Astrocyte (in vitro differentiated cells and primary cell): ENCODE measurements at places on chromosomes 2 and 18. TPM values are rescaled to one million over a fixed set of nuclear protein-coding genes. Genes with fewer than 3 reads are reported as not detected.

Gene CRYGD
- not detected in 2 replicates for total RNA-seq

Gene PRSS56
- total RNA-seq = not detected in 2 replicates

GRCh38 chr2:137252934-137253333, 487.6 kb downstream of the THSD7B start:
- H3K27ac ChIP-seq = no peak overlapping the region
- peak; percentile 57 for DNase-seq
- H3K4me3 ChIP-seq = no peak overlapping the region
- no peaks in the 10 kb centered on the region for H3K36me3 ChIP-seq

GRCh38 chr2:149167001-149167780, 128.7 kb downstream of the LYPD6B start:
- no peak for DNase-seq
- H3K4me1 ChIP-seq = no peaks in the 10 kb centered on the region
- H3K36me3 ChIP-seq = no peaks in the 10 kb centered on the region
- peaks cover 2% of the 10 kb centered on the region for H3K27me3 ChIP-seq
- H3K4me3 ChIP-seq = no peak overlapping the region

DNA sequence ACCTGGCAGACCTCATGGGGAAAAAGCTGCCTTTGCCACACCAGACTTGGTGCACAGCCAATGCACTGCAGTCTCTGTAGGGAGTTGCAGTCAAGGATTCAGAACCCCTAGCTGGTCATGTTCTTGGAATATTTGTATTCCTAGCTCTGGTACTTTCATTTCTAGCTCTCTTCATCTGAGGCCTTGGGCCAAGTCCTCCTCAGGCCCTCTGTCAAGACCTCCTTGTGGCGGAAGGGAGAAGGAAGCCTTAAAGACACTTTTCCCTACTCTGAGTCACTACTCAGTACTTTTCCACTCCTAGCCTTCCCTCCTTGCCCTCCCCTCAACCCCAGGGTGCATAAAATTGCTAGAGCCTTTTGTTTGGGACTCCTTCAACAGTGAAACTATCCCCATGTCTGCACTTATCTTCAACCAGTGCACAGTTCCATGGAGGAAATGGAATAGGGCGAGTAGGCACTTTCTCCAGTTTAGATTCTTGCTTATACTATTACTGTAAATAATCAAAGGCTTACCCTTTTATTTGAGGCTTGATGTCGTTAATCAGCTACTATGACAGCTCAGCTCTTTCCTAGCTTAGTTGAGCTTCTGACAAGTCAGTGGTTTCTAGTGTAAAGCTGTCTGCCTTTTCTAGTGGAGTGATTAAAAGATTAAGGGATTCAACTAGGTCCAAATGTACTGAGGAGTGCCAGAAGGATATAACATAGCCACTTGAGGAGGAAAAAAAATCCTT, 15.8 kb downstream of the M1AP start:
- no peaks in the 10 kb centered on the region for H3K4me1 ChIP-seq
- no peak for DNase-seq
- peaks cover 4% of the 10 kb centered on the region for H3K27me3 ChIP-seq

GRCh38 chr18:35971661-35972196, 750 bp upstream of the RMP24 start:
- H3K4me3 ChIP-seq = peak overlapping the region; percentile 99
- peaks cover 13% of the 10 kb centered on the region for H3K4me1 ChIP-seq
- peak overlapping the region; percentile 79 for H3K27ac ChIP-seq
- peaks cover 19% of the 10 kb centered on the region for H3K36me3 ChIP-seq
- no peaks in the 10 kb centered on the region for H3K27me3 ChIP-seq

- peak; percentile 46 for DNase-seq
- peaks cover 21% of the 10 kb centered on the region for H3K4me1 ChIP-seq
- no peaks in the 10 kb centered on the region for H3K36me3 ChIP-seq
Measured at GRCh38 chr2:23649819-23650218, 264.8 kb downstream of the KLHL29 start.

GRCh38 chr18:6210349-6211173, 204.2 kb downstream of the L3MBTL4 start:
- DNase-seq = no peak
- no peaks in the 10 kb centered on the region for H3K36me3 ChIP-seq
- no peak overlapping the region for H3K4me3 ChIP-seq

GRCh38 chr18:80210312-80211083, 36.8 kb downstream of the PARD6G start:
- DNase-seq = no peak
- H3K4me3 ChIP-seq = no peak overlapping the region
- no peaks in the 10 kb centered on the region for H3K27me3 ChIP-seq
- no peaks in the 10 kb centered on the region for H3K36me3 ChIP-seq
- no peaks in the 10 kb centered on the region for H3K4me1 ChIP-seq
- H3K27ac ChIP-seq = no peak overlapping the region

DNA sequence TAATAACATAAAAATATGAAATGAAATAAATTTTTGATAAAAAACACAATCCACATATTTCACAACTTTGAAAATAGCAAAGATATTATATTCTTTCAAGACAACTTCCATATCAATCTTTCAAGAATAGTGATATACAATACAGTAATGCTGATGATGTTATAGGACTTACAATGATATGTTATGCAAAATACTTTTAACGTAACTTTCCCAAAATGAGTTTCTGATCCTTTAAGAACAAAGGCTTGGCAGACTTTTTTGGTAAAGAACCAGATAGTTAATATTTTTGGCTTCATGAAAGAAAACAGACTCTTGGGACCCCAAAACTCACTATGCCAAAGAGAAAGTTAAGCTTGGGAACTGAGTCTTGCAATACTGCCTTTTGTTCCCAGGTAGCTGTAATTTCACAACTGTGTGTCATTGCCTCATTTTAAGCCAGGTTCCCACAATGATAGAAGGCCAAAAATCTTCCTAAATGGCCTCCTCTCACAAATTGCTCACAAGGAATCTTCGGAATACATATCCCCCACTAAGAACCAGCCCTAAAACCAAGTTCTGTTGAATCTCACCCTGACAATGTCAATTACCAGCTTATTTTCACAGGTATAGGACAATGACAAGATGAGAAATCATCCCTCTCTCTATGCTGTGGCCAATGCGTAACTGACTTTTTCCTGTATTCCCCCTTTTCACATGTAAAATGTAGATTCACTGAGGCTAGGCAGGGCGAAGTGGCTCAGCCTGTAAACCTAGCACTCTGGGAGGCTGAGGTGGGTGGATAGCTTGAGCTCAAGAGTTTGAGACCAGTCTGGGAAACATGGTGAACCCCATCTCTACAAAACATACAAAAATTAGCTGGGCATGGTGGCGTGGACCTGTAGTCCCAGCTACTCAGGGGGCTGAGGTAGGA, 54.8 kb upstream of the STRN start:
- H3K36me3 ChIP-seq = peaks cover 16% of the 10 kb centered on the region
- no peaks in the 10 kb centered on the region for H3K27me3 ChIP-seq
- peak overlapping the region; percentile 72 for H3K27ac ChIP-seq
- H3K4me3 ChIP-seq = no peak overlapping the region
- peaks cover 13% of the 10 kb centered on the region for H3K4me1 ChIP-seq
- DNase-seq = peak; percentile 6

- H3K4me1 ChIP-seq = peaks cover 40% of the 10 kb centered on the region
- H3K36me3 ChIP-seq = no peaks in the 10 kb centered on the region
- H3K27ac ChIP-seq = peak overlapping the region; percentile 89
- no peak overlapping the region for H3K4me3 ChIP-seq
- DNase-seq = no peak
Measured at GRCh38 chr2:237180187-237180586, 94.5 kb downstream of the COPS8 start.

Gene BOLL
- total RNA-seq = not detected in 2 replicates

Gene SNED1
- 0.23 and 0.48 TPM in 2 replicates for total RNA-seq

Gene OSBPL6
- total RNA-seq = 13.4 and 13.7 TPM in 2 replicates

- no peak overlapping the region for H3K4me3 ChIP-seq
- H3K36me3 ChIP-seq = no peaks in the 10 kb centered on the region
- DNase-seq = no peak
- no peaks in the 10 kb centered on the region for H3K4me1 ChIP-seq
Measured at GRCh38 chr18:36893227-36893626, 64.3 kb downstream of the KIAA1328 start.

DNA sequence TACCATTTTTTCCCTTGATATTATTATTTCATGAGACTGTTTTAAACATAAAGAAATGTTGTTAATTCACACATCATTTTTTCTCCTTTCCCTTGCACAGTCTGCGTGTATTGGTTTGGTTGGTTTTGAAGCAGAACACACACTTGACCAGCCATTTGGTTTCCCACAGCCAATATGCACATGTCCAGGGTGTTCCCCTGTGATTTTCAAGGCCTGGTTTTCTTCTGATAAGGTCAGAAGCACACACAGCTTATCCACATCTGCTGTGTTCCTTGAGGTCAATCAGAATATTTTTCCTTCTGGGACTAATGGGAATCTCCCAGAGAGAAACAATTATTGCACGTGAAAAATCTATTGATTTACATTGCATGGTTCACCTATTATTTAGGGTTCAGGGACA, 103.2 kb upstream of the EFEMP1 start:
- DNase-seq = no peak
- no peak overlapping the region for H3K27ac ChIP-seq
- peaks cover 2% of the 10 kb centered on the region for H3K27me3 ChIP-seq
- H3K4me1 ChIP-seq = no peaks in the 10 kb centered on the region

- H3K4me3 ChIP-seq = no peak overlapping the region
- DNase-seq = no peak
- H3K4me1 ChIP-seq = no peaks in the 10 kb centered on the region
Measured at GRCh38 chr18:62729487-62730386, 14.4 kb downstream of the PHLPP1 start.

- H3K4me1 ChIP-seq = peaks cover 3% of the 10 kb centered on the region
- H3K36me3 ChIP-seq = no peaks in the 10 kb centered on the region
- no peak for DNase-seq
- H3K4me3 ChIP-seq = no peak overlapping the region
- H3K27me3 ChIP-seq = no peaks in the 10 kb centered on the region
Measured at GRCh38 chr2:241887806-241888522, 18.4 kb downstream of the RTP5 start.

DNA sequence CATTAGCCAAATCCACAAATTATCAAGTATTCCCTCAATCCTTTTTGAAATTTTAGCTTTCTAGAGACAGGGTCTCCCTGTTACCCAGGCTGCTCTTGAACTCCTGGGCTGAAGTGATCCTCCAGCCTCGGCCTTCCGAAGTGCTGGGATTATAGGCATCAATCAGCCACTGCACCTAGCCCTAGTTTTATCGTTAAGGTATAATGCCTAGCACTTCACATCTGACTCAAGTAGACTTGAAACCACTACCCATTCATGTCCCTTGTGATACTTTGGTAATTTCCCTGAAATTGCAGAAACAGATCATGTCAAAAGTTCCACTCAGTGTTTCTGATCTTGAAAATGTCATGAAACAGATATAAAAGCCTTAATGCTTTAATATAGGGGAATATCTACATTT, 26.3 kb downstream of the MEX3C start:
- H3K27me3 ChIP-seq = no peaks in the 10 kb centered on the region
- H3K4me1 ChIP-seq = no peaks in the 10 kb centered on the region
- peaks cover 12% of the 10 kb centered on the region for H3K36me3 ChIP-seq
- H3K27ac ChIP-seq = no peak overlapping the region
- no peak overlapping the region for H3K4me3 ChIP-seq

Gene NLRC4
- total RNA-seq = not detected in 2 replicates

Gene STK11IP
- 24.9 TPM in 2 replicates for total RNA-seq

DNA sequence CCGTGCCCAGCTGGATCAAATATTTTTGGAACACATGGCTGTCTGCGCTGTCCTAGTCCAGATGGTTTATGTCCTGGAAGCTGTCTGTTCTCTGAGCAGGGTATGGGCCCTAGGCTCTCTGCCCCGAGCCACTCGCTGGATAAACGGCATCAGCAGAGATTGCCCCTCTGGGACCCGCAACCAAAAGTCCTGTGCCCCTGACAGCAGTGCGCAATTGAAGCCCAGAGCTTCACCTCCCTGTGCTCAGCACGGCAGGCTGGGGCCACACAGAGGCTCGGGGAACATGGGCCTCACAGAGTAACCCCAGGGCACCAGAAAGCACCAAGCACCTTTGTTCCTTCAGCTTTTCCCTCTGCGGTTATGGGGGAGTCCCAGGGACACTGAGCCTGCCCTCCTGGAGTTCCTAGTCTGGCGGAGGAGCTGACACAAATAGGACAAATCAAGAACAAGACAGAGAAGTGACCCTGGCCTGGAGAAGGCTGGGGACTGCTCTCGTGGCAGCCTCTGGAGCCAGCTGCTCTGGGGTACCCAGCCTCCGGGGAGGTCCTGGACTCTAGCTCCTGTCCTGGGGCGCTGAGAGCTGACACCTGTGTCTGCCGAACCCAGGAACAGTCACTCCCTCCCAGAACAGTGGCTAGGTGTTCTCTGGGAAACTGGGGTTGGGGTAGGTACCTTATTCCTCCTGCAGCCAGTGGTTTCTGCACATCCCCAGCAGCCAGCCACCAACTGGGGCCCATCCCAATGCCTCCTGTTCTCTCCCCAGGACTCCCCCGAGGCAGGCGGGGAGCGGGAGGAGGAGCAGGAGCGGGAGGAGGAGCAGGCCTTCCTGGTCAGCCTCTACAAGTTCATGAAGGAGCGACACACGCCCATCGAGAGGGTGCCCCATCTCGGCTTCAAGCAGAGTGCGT, 12.3 kb downstream of the ARID5A start:
- DNase-seq = no peak
- H3K4me1 ChIP-seq = peaks cover 7% of the 10 kb centered on the region
- no peak overlapping the region for H3K4me3 ChIP-seq
- H3K27ac ChIP-seq = no peak overlapping the region
- no peaks in the 10 kb centered on the region for H3K27me3 ChIP-seq

DNA sequence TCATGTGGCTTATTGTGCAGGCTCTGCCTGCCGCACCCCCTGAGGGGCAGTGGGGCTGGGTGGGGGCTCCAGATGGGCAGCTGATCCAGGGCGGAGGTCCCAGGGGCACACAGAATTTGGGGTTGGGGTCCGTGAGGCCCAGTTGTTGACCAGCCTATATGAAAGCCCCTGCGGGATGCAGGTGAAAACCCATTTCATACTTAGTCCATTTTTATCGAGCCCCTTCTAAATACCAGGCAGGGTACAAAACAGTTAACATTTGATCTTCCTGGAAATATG, 30.6 kb downstream of the MYO7B start:
- peaks cover 17% of the 10 kb centered on the region for H3K4me1 ChIP-seq
- no peaks in the 10 kb centered on the region for H3K36me3 ChIP-seq
- H3K27ac ChIP-seq = no peak overlapping the region
- DNase-seq = no peak

GRCh38 chr2:128159437-128159836, 68.4 kb downstream of the UGGT1 start:
- peaks cover 26% of the 10 kb centered on the region for H3K36me3 ChIP-seq
- no peak for DNase-seq
- no peaks in the 10 kb centered on the region for H3K27me3 ChIP-seq
- H3K4me1 ChIP-seq = no peaks in the 10 kb centered on the region

GRCh38 chr2:113116100-113116958, 11.1 kb upstream of the IL1RN start:
- no peak overlapping the region for H3K27ac ChIP-seq
- H3K36me3 ChIP-seq = no peaks in the 10 kb centered on the region
- no peak overlapping the region for H3K4me3 ChIP-seq
- no peak for DNase-seq

GRCh38 chr18:37953876-37954275, 388.3 kb upstream of the CELF4 start:
- H3K27me3 ChIP-seq = no peaks in the 10 kb centered on the region
- H3K36me3 ChIP-seq = no peaks in the 10 kb centered on the region
- no peak overlapping the region for H3K4me3 ChIP-seq
- H3K27ac ChIP-seq = no peak overlapping the region

- no peak overlapping the region for H3K27ac ChIP-seq
- no peaks in the 10 kb centered on the region for H3K4me1 ChIP-seq
- no peaks in the 10 kb centered on the region for H3K36me3 ChIP-seq
- H3K27me3 ChIP-seq = no peaks in the 10 kb centered on the region
Measured at GRCh38 chr2:150903461-150903860, 358.2 kb downstream of the RBM43 start.

Gene ZSWIM2
- not detected in 2 replicates for total RNA-seq

GRCh38 chr18:75544051-75544481, 116.6 kb upstream of the SMIM21 start:
- no peak overlapping the region for H3K4me3 ChIP-seq
- H3K27me3 ChIP-seq = no peaks in the 10 kb centered on the region
- no peaks in the 10 kb centered on the region for H3K36me3 ChIP-seq
- peak; percentile 81 for DNase-seq
- peak overlapping the region; percentile 46 for H3K27ac ChIP-seq
